ENCODE measurements at places on chromosomes 5 and 9. TPM values are rescaled to one million over a fixed set of nuclear protein-coding genes. Genes with fewer than 3 reads are reported as not detected.
A peak's percentile ranks its signal among the peaks of the same experiment; 100 is the strongest.

IL3 gene
- not detected for total RNA-seq

GRIA1 gene
- total RNA-seq = 1.1 TPM

SPATA31A3 gene
- not detected for total RNA-seq

PRELID2 gene
- total RNA-seq = 19.9 TPM

TLX3 gene
- not detected for total RNA-seq

IL9 gene
- not detected for total RNA-seq

GDA gene
- 0.27 TPM for total RNA-seq

DMGDH gene
- 3.1 TPM for total RNA-seq

TMCO6 gene
- 32.6 TPM for total RNA-seq

PLEKHG4B gene
- 1.9 TPM for total RNA-seq

DNA sequence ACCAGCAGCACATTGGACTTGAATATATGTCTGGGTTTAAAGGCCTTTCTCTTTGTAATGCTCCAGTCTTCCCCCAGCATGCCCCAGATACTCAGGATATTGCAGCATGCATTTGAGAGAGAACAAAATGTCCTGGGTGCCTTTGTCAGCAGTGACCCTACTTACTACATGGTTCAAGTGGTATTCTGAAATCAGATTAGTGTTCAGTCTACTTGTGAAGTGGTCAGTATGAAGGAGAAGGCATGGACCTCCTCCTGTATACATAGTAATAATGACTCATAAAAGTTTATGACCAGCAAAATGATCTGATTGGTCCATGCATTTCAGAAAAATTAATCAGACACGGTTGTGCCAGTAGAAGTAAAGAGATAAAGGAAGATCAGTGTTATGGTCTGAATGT is 25.4 kb downstream of the GPR21 start:
- no peak for DNase-seq
- no peak overlapping the region for H3K27ac ChIP-seq
- H3K27me3 ChIP-seq = no peaks in the 10 kb centered on the region
- peaks cover 6% of the 10 kb centered on the region for H3K36me3 ChIP-seq
- no peaks in the 10 kb centered on the region for H3K4me1 ChIP-seq

DNA sequence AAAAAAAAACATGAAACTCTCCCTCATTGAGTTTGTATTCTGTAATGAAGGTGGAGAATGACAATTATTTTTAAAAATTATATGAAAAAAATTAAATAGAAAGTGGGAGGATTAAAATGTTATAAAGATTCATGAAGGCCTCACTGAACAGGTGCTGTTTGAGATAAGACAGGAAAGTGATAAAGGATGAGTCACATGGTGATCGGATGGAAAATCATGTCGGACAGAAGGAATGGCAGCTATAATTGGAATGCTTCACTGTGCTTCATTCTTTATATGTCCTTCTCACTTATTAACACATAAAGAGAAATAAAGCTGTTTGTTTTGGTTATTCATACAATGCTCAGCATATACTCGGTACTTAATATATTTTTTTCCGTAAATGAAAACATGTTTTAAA is 464.5 kb upstream of the RGMB start:
- H3K27ac ChIP-seq = no peak overlapping the region
- H3K4me3 ChIP-seq = no peak overlapping the region
- DNase-seq = no peak
- H3K27me3 ChIP-seq = no peaks in the 10 kb centered on the region

- H3K4me1 ChIP-seq = no peaks in the 10 kb centered on the region
- H3K36me3 ChIP-seq = no peaks in the 10 kb centered on the region
- H3K27ac ChIP-seq = no peak overlapping the region
These were observed 49.2 kb downstream of the KIAA1958 start for GRCh38 chr9:112535811-112536210.

GRCh38 chr9:81146684-81147337 is 542.5 kb downstream of the TLE1 start:
- no peaks in the 10 kb centered on the region for H3K27me3 ChIP-seq
- H3K4me3 ChIP-seq = no peak overlapping the region
- H3K27ac ChIP-seq = no peak overlapping the region
- no peak for DNase-seq
- no peaks in the 10 kb centered on the region for H3K4me1 ChIP-seq

- H3K4me1 ChIP-seq = no peaks in the 10 kb centered on the region
- no peak for DNase-seq
- no peaks in the 10 kb centered on the region for H3K27me3 ChIP-seq
- H3K36me3 ChIP-seq = no peaks in the 10 kb centered on the region
- no peak overlapping the region for H3K4me3 ChIP-seq
- H3K27ac ChIP-seq = no peak overlapping the region
These were observed 84.9 kb downstream of the GDNF start for GRCh38 chr5:37754976-37755375.

- no peak overlapping the region for H3K4me3 ChIP-seq
- no peaks in the 10 kb centered on the region for H3K27me3 ChIP-seq
- H3K36me3 ChIP-seq = no peaks in the 10 kb centered on the region
These were observed 92.7 kb downstream of the VCAN start for GRCh38 chr5:83564069-83564749.

GRCh38 chr5:5481633-5482032 is 59.2 kb downstream of the ICE1 start:
- H3K4me1 ChIP-seq = no peaks in the 10 kb centered on the region
- H3K36me3 ChIP-seq = peaks cover 7% of the 10 kb centered on the region
- H3K27ac ChIP-seq = no peak overlapping the region
- no peaks in the 10 kb centered on the region for H3K27me3 ChIP-seq
- DNase-seq = no peak
- H3K4me3 ChIP-seq = no peak overlapping the region

DNA sequence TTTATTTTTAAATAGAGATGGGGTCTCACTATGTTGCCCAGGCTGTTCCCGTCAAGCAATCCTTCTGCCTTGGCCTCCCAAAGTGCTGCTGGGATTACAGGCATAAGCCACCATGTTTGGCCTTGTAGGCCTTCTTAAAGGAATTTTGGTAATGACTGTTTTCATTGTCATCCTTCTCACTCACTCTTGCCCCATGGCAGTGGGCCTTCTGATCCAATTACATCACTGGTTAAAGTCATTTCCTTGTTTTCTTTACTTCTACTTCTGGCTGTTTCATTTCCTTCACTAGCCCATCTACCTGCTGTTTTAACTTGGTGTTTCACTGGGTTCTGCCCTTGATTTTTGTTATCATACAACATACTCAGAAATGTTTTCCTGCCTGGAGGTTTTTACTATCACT is 20.1 kb upstream of the NIM1K start:
- DNase-seq = no peak
- H3K4me3 ChIP-seq = no peak overlapping the region
- H3K27me3 ChIP-seq = no peaks in the 10 kb centered on the region
- H3K27ac ChIP-seq = no peak overlapping the region
- H3K4me1 ChIP-seq = no peaks in the 10 kb centered on the region
- H3K36me3 ChIP-seq = peaks cover 11% of the 10 kb centered on the region

DNA sequence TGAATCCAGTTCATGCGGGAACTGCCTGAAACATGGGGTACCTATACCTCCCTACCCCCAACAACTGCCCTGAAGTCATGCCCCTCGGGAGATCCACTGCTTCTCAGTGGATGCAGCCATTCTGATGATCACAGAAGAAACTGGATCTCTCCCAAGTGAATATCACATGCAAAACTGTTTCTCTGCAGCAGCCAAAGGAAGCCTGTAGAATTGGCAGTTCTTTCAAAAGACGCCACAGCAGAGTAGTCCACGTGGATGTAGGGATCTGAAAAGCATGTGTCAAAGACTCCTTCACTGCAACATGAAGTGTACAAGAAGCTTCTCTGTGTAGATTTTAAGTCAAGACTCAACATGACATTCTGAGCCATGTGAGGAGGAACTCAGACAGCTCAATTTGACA is 286.7 kb downstream of the NR3C1 start:
- H3K27ac ChIP-seq = no peak overlapping the region
- no peaks in the 10 kb centered on the region for H3K27me3 ChIP-seq
- H3K4me3 ChIP-seq = no peak overlapping the region
- peaks cover 9% of the 10 kb centered on the region for H3K4me1 ChIP-seq

DNA sequence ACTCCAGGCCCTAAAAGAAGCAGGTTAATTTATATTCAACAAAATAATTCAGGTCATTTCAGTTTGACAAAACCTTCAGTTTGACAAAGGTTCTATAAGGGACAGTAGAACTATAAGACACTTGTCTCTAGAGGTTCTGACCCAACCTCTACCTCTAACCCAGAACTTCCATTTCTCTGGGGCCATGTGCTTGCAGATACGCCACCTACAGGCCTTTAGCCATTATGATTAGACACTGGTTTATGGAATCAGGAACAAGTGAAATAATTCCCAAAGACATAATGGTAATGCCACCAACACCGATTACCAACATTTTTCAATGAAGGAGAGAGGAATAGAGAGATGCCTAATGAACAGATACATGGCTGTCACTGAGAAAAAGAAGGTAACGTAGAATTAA is 733.9 kb downstream of the PRELID2 start:
- no peaks in the 10 kb centered on the region for H3K36me3 ChIP-seq
- no peaks in the 10 kb centered on the region for H3K27me3 ChIP-seq
- H3K27ac ChIP-seq = no peak overlapping the region
- H3K4me1 ChIP-seq = no peaks in the 10 kb centered on the region

- H3K36me3 ChIP-seq = no peaks in the 10 kb centered on the region
- H3K4me3 ChIP-seq = no peak overlapping the region
- peaks cover 69% of the 10 kb centered on the region for H3K27me3 ChIP-seq
- no peak overlapping the region for H3K27ac ChIP-seq
These were observed 133.8 kb downstream of the TMEM174 start for GRCh38 chr5:73306741-73307275.

DNA sequence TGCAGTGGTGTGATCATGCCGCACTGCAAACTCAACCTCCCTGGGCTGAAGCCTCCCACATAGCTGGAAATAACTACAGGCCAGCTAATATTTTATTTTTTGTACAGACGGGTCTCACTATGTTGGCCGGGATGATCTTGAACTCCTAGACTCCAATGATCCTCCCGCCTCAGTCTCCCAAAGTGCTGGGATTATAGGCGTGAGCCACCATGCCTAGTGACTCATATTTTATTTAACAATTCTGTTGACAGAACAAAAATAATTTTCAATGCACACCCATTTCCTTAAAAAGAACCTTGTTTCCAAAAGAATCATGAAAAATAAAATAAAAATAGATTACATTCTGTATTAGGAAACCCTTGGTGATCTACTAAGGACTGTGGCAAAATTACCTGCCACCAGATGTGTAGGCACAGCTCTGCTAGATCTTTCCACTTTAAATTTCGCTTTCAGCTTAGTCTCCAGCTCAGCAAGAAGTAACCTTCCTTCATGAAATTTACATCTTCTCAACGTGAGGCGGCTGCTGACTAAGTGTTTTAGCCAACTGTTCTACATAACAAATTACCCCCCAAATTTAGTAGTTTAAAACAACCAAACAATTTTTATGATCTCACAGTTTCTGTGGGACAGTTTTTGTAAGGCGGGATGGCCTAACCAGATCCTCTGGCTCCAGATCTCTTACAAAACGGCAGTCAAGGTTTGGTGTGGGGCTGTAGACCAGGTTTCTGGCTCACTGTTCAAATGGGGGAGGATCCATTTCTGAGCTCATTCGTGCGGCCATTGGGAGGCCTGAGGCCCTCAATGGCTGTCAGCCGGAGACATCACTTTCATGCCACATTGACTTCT is 32.6 kb upstream of the GOLPH3 start:
- H3K4me1 ChIP-seq = peaks cover 11% of the 10 kb centered on the region
- no peak overlapping the region for H3K27ac ChIP-seq
- H3K36me3 ChIP-seq = no peaks in the 10 kb centered on the region
- no peak for DNase-seq

DNA sequence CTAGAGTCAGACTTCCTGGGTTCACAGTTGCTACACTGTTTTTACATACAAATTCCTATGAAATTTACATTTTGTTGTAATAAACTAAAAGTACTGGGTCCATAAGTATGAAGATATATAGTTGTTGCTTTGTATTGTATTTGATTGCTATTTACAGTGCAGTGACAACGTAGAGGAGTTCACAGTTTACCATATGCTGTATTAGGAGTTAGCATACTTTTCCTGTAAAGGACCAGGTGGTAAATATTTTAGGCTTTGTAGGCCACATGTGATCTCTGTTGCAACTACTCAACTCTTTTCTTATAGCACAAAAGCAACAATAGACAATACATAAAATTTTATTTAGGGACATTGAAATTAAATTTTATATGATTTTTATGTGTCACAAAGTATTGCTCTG is 18.0 kb downstream of the PAM start:
- no peak overlapping the region for H3K4me3 ChIP-seq
- H3K27ac ChIP-seq = no peak overlapping the region
- DNase-seq = no peak
- peaks cover 14% of the 10 kb centered on the region for H3K4me1 ChIP-seq

GRCh38 chr9:129885670-129886106 is 50.4 kb downstream of the USP20 start:
- no peaks in the 10 kb centered on the region for H3K27me3 ChIP-seq
- peaks cover 68% of the 10 kb centered on the region for H3K4me1 ChIP-seq
- H3K4me3 ChIP-seq = peak overlapping the region; percentile 36
- DNase-seq = peak; percentile 97
- peak overlapping the region; percentile 88 for H3K27ac ChIP-seq

GRCh38 chr5:58708456-58708855 is 125.6 kb downstream of the RAB3C start:
- no peak overlapping the region for H3K27ac ChIP-seq
- no peaks in the 10 kb centered on the region for H3K27me3 ChIP-seq
- DNase-seq = no peak
- no peaks in the 10 kb centered on the region for H3K4me1 ChIP-seq
- no peak overlapping the region for H3K4me3 ChIP-seq

- DNase-seq = no peak
- peaks cover 24% of the 10 kb centered on the region for H3K4me1 ChIP-seq
- H3K4me3 ChIP-seq = peak overlapping the region; percentile 75
- H3K36me3 ChIP-seq = no peaks in the 10 kb centered on the region
- H3K27ac ChIP-seq = peak overlapping the region; percentile 85
- no peaks in the 10 kb centered on the region for H3K27me3 ChIP-seq
These were observed 247.1 kb upstream of the ANKRD55 start for GRCh38 chr5:56480078-56480704.

DNA sequence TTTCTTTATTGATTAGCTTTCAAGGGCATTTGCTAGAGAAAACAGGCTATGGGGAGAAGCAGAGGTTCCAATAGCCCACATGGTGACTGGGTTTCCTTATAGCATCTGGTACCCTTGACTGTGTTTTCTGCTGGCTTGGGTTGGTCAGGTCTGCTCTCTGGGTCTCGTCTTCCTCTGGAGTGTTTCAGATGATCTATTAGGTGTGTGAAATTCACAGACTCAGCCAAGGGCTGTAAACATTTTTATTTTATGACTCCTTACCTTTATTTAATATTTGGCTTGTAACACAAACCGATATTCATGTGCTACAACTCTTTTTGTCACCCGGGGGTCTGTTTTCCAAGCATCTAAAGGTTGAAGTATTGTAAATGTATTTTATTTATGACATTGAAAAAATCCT is 338.9 kb downstream of the GADD45G start:
- H3K36me3 ChIP-seq = no peaks in the 10 kb centered on the region
- H3K4me3 ChIP-seq = no peak overlapping the region
- H3K27ac ChIP-seq = peak overlapping the region; percentile 75
- peaks cover 52% of the 10 kb centered on the region for H3K4me1 ChIP-seq
- no peaks in the 10 kb centered on the region for H3K27me3 ChIP-seq

DNA sequence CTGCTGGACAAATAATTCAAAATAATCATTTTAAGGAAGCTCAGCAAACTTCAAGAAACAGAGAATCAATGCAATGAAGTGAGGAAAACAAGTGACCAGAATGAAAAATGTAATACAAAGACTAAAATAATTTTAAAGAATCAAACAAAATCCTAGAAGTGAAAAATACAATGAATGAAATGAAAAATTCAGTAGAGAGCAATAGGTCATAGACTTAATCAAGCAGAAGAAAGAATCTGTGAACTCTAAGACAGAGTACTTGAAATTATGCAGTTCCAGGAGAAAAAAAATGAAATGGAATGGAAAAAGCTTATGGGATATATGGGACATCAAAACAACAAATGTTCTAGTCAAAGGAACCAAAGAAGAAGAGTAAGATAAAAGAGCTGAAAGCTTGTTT is 11.8 kb upstream of the ZDHHC21 start:
- H3K27me3 ChIP-seq = no peaks in the 10 kb centered on the region
- no peak for DNase-seq
- H3K27ac ChIP-seq = no peak overlapping the region
- no peaks in the 10 kb centered on the region for H3K4me1 ChIP-seq
- no peaks in the 10 kb centered on the region for H3K36me3 ChIP-seq

Measured in sigmoid colon (tissue), 7 donors.